Fibroblast of skin of right biceps (primary cell): ENCODE measurements at places on chromosomes 3 and 15.

DNA sequence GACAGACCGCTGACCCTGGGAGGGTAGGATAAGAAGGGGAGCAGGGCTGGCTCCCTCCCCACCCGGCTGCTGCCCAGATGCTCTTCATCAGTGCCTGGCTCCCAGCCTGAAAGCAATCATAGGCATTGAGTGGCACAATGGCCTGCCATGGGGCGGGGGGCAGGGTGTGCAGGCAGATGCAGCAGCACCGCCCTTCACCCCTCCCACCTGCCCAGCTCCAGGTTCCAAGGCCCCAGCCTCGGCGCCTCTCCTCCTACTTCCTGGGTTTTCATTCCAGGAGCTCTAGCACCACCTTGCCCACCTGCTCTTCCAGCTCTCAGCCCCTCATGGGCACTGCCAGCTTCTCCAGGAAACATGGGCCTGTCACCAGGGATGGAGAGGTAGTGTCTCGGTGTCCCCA lies 101.7 kb downstream of the MEGF11 start:
- no peak for DNase-seq

DNA sequence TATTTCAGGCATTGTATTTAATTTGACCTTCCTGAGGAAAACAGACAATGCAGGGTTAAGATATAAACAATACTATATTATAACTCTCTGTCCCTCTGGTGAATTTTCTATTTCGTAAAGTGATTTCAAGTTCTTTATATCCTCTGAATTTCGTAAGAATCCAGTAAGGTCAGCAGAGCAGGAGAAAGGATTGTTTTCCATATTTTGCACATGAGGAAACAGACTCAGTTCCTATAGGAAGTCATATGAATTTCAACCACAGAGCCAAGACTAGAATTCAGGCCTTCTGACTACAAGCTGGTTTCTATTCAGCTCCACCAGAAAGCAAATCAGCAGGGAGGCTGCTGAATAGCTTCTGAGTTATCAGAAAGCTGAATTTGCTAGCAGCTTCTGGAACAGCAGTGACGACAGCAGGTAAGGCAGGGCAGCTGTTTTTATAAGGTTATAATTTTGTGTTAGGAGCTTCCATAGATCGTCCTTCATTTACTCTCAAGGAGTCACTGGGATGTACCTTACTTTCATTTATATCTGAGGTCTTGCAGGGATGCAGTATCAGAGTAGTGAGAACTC lies 11.1 kb upstream of the PLAAT1 start:
- DNase-seq, result no peak

DNA sequence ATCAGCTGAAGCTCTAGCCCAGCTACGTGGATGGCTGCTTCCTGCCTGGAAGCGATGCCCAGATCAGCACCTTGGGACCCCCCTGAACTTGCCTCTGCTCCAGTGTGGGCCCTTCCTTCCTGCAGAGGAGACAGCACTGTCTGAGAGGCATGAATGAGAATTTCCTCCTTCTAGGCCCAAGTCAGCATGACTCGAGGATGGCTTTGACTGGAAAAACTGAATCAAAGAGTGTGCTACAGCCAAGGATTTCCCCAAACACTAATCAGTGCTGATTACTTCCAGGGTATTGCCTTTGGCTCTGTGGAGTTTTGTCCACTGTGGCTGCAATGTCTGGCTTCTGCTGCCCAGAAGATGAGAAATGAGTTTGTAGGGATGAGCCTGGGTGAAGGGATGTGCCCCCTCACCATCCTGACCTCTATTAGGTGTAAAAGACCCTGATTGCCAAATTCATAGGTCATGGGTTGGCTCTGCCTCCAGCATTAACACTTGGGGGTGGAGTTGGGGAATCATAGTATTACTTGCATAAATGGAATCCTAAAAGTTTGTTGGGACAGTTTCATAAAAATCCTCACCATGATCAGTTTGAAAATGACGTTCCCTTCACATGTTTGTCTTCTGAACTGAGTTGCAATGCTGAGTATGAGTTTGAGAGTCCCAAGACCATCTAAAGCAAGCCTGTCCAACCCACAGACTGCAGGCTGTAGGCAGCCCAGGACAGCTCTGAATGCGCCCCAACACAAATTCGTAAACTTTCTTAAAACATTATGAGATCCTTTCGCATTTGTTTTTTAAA lies 36.7 kb downstream of the FLNB start:
- DNase-seq, result peak; percentile 63

DNA sequence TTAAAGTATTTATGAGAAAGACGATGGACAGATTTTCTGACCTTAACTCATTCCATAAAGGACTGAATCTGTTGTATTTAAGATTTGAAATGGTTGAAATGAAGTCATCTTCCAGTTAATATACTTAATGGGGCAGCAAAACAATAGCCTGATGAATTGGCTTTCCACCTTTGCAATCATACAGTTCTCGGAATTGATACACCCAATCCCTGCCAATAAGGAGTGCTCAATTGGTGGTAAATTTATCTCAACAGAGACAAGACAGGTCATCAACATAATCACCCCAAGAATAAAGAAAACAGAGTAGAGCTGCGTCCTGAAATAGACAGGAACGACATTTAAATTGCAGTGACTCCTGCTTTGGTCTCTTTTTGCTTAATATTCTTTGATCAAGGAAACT lies 11.2 kb downstream of the ANXA2 start:
- DNase-seq, result peak; percentile 1

- no peak for DNase-seq
These were observed 34.6 kb upstream of the MTMR10 start for GRCh38 chr15:31025996-31026395.

- no peak for DNase-seq
These were observed 13.3 kb downstream of the RARB start for GRCh38 chr3:25441234-25441856.
